ENCODE measurements at places on chromosomes 4 and X.

GRCh38 chrX:10749113-10749512, 128.7 kb upstream of the MID1 start:
- no peak for DNase-seq

DNA sequence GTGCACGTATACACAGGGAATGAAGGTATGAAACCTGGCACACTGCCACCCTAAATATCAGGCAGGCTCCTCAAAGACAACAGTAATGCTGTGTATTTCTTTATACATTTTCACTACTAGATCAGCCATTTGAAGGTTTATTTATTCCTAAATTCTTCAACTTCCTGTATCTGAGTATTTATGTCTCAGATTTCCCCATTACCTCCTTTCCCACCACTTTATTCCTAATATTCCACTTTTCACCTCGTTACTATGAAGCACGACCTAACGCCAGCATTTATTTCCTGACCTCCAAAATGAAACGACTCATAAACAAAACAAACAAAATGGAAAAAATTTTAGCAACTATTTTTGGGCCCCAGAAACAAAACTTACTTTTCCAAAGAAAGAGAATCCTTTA, 69.6 kb downstream of the MAML3 start:
- DNase-seq = no peak

DNA sequence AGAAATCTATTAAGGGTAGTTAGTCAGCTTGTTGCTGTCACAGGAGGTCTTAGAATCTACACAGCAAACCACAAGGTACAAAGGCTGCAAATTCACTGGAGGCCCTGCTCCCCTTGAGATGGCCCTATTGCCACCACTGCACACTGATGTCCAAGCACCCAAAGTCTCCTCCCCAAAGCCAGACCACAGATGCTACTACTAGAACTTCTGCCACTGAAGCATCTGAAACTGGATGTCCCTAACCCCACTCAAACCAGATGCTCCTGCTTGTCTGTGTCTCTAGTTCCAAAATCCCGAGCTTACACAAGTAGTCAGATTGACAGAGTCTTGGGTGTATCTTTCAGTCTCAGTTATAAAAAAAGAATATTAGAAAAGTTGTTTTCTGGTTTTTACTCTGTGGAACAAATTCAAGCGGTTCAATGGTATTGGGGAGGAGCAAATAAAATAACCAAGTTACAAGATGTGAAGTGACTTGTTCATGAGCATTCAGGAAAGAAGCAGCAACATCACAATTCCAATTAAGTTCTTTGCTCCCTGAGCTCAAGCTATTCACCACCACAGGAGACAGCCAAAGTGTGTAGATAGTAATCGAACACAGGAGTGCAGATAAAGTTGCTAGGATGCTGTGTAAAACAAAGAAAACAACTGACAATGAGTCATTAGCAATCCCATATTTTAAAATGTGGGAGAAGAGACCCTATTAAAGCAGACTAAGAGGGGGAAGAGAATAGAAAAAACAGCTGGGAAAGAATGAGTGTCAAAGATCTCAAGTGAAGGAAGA, 352.3 kb downstream of the PDGFC start:
- no peak for DNase-seq

- no peak for DNase-seq
Observed at GRCh38 chrX:3159995-3160720, 118.9 kb downstream of the ARSF start.

DNA sequence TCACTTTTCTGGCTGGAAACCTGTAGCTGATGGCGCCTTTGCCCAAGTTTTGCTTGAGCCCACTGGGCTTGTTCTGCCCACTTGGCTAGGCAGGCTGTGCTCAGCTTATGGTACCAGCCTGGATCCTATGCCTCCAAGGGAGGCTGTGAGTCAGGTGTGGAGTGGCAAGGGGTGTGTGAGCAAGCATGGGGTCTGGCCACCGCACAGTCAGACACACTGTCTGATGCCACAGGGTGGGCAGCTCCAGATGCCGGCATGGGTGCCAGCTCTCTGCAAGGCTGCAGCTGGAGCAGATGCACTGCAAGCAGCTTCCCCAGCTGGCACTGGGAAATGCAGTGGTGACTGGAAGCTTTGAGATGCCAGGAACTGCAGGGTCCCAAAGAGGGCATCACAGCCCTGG, 16.3 kb upstream of the GIMD1 start:
- DNase-seq = no peak

DNA sequence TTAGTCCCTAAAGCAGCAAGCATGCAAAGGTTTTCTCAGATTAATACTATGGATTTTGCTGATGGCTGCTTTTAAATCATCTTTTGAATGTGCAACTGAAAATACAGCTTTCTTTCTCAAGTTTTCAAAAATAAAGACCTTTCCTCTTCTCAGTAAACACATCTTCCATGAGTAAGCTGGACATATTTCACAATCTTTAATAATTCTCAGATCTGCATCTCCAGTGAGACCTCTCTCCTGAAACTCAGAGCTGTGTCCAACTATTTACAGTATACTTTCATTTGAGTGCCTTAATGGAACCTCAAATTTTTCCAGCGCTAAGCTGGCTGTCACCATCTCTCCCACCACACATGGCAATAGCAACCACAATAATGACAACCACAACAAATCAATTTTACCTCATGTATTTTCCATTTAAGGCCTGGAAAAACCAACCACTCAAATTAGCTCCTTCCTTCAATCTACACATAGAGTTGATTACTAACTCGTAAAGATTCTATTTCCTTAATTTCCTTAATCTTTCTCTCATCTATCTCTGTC, 192.4 kb upstream of the RPL34 start:
- no peak for DNase-seq

- no peak for DNase-seq
Observed at GRCh38 chrX:43239356-43239755, 416.7 kb upstream of the MAOA start.

- no peak for DNase-seq
Observed at GRCh38 chr4:114052227-114052626, 72.8 kb upstream of the ARSJ start.

GRCh38 chrX:54067766-54068165, 23.5 kb upstream of the PHF8 start:
- DNase-seq = no peak

- DNase-seq = no peak
Observed at GRCh38 chr4:135724421-135724820, 1522.8 kb upstream of the PABPC4L start.

GRCh38 chr4:4761128-4761982, 98.1 kb upstream of the MSX1 start:
- no peak for DNase-seq

GRCh38 chrX:23505531-23506303, 161.6 kb upstream of the PRDX4 start:
- DNase-seq = no peak

DNA sequence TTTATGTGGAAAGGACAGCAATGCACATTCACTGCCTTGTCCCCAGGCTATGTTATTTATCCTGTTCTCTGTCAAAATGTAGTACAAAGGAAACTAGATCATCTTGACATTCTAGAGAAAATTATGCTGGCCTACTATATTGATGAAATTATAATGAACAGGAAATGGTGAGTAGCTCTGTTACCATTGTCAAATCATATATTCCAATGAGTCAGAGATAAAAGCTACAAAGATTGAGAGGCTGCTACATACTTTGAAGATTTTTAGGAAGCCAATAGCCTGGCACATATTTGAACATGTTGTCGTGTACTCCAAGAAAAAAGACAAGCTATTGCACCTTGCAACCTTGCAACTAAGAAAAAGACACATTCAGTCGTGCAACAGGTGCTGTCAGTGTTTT, 52.7 kb upstream of the TET2 start:
- DNase-seq = no peak

DNA sequence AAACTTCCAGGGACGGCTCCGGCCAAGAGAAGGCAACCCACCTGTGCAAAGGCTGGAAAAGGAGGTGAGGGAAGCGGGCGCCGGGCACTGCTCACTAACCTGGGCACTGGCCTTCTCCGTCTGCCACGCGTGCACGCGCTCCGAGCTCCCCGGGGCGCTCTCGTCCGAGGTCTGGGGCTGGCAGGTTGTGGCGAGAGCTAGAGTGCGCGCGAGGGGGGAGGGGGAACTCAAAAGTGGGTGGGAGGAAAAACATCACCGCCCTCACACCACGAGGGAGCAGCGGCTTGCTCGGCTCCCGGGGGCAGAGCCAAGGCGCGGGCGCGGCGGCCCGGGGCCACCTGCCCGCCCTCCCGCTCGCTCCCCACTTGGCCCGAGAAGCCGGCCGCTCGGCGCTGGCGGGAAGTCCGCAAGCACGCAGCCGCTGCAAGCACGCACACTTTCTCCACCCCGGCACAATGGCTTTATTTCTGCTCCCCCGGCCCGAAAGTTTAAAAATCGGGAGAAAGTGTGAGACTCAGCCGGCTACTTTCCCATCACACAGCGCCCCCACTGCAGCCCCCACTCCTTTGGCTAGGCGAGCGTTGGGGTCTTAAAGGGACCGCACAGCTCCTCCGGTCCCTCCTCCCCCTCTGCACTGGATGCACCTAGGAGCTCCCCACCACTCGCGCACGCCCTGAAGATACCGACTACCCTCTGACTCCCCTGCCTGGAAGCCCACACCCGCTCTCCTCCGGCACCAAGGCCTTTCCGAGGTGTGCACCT, at the start of gene CHRDL1:
Gene CHRDL1 (minus strand): TSS at position 173 of the 762 bp plus-strand sequence. CDS start 3,636 bp downstream, outside the sequence.
- DNase-seq = no peak

DNA sequence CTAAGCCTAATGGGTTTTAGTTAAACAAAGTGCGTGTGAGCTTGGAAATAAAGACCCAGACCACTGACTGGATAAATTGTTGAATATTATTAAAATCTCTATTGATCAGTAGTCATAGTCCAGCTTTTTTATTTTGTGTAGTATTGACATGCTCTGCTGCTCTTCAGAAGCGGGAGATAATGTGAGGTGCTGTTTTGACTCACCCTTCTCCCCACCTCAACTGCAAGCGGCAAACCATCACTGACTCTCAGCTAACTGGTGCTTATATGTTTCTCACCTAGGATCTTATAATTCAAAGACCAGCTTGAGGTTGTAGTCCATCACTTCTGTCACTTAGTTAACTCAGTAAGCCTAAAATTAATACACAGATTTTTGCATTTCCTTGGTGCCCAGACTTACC, 72.2 kb downstream of the COMMD8 start:
- DNase-seq = no peak

DNA sequence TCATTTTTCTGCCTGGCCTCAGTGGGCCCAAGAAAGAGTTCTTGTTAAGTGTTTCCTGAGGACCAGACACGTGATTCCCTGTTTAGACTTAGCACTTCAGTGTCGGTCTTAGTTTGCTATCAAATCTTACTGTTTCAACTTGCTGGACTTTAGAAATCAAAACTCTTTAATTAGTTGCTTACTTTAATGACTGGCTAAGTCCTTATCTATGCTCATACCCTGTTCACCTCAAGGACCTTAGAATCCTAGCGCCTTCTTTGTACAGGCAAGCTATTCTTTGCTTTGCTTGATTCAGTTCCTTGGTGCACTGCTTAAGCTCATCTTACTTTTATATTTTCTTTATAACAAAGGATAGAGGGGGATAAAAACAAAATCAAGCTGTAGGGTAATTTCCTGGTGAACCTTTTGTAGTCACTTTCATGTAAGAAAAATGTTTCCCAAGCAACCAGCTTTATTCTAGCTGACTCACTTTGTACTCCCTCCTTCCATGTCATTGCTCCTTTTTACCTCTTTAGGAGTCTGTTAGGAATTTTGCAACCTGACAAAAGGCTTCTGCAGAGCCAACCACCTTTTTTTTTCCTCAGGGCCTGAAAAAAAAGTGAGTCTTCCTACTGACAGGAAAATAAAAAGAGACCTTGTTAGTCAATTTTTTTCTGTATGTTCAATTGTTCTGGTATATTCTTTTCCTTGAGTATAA, 14.7 kb downstream of the WDR44 start:
- DNase-seq = no peak

DNA sequence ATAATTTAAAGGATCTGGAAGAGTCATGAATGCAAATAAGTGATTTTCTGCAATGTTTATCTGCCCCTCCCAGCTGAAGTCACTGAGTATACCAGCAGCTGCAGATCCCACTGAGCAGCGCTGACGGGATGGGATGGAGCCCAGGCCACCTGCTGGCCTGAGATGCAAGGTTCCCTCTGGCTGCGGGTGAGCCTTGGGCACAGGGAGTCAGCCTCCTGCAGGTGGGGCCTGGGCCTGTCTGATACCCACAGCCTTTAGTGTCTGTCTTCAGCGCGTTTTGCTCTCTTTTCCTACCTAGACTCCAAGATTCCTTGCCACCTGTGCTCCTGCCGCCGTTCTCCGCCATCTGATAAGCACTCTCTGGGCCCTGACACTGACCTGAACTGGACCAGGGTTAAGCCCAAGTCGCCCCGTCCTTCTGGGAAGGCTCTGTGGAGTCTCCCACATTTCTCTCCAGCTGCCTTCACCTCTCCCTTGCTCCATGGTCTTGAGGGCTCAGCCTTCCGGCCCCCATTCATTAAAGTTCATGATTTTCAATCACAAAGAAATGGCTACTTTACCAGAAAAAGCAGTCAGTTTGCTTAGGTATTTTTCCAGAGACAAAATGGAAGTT, 223.1 kb upstream of the FAT1 start:
- DNase-seq = no peak

GRCh38 chr4:86959588-86960500, 25.0 kb downstream of the AFF1 start:
- DNase-seq = no peak

DNA sequence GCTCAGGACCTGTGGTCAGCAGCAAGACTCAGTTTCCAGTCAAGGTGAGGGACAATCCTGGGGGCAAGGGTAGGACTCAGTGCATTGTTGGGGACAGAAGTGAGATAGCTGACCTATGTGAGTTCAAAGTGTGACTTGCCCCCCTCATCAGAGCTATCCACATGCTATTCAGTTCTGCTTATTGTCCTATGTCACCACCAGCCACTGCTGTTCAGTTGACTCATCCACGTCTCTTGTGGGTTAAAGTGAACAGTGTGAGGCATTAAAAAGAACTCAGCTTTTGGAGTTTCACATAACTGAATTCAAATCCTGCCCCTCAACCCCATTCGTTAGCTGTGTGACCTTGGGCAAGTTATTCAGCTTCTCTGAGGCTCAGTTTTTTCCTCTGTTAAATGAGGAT, 4.4 kb upstream of the APLN start:
- DNase-seq = no peak

DNA sequence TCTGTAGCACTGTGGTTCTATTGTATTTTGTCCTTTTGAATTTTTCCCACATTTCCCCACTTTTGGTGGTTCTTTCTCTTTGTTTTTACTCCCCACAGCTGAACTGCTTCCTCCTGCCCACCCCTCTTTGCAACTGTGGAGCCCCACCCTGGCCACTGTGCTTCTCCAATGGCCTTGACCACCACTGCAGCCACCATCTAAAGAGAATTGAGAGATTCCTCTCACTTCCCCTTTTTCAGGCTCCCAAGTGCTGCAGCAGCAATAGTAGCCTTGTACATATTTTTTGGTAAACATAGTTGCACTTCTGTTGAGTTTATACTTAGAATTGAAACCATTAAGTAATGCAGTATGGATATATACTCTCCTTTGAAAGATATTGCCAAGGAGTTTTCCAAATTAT, 51.3 kb upstream of the FRMPD3 start:
- no peak for DNase-seq

DNA sequence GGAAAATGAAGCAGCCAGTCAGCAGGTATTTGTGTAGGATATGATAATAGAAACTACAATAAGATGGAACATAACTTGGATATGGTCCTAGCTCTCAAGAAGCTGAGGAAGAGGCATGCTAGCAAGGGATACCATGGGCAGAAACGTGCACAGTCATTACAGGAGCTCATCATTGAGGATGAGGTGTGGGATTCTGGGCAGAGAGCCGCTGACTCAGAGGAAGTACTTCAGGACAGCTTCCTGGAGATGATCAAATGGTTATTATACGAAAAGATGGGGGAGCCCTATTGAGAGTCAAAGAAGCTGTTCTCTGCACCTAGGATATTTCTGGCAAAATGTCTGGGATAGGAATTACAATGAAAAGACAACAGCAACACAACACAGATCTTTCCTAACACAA, 116.0 kb upstream of the PDE5A start:
- DNase-seq = no peak

GRCh38 chr4:96154676-96155075, 314.8 kb downstream of the PDHA2 start:
- DNase-seq = no peak

Measured in activated CD4-positive, alpha-beta memory T cell treated with anti-CD3 and anti-CD28 coated beads for 36 hours (primary cell).